ENCODE measurements at places on chromosomes 12 and 14.

GRCh38 chr14:60114881-60115280 lies 23.2 kb downstream of the PCNX4 start:
- DNase-seq: no peak

DNA sequence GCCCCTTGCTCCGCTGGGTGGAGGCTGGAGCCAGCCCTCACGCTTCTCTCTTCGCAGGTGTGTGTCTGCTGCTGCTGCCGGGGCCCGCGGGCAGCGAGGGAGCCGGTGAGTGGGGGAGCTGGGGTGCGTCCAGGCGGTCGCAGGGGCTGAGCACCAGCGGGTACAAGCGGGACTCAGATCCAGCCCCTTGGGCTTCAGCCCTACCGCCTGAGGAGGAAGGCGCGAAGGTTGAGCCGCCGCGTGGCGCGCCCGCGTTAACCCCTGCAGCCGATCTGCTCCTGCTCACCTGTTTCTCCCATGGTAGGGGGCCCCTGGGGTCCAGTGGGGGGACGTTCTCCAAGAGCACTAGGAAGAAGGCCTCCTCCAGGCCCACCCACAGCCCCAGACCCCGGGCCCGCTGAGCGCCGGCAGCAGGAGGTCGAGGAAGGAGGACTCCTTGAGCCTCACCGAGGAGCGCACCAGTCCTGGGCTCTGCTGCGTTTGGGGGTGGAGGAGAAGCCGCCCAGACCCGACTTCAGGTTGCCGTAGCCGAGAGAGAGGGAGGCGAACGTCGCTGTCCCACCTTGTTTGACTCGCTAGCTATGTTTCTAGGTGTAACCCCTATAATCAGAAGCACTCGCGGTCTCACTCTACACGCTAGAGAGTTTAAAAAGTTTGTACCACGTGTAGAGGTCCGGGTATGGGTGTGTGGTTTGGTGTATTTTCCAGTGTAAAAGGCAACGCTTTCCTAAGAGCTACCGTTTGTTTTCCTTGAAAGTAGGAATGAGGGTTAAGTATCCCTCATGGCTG lies 834 bp downstream of the COCH start:
- no peak for DNase-seq

DNA sequence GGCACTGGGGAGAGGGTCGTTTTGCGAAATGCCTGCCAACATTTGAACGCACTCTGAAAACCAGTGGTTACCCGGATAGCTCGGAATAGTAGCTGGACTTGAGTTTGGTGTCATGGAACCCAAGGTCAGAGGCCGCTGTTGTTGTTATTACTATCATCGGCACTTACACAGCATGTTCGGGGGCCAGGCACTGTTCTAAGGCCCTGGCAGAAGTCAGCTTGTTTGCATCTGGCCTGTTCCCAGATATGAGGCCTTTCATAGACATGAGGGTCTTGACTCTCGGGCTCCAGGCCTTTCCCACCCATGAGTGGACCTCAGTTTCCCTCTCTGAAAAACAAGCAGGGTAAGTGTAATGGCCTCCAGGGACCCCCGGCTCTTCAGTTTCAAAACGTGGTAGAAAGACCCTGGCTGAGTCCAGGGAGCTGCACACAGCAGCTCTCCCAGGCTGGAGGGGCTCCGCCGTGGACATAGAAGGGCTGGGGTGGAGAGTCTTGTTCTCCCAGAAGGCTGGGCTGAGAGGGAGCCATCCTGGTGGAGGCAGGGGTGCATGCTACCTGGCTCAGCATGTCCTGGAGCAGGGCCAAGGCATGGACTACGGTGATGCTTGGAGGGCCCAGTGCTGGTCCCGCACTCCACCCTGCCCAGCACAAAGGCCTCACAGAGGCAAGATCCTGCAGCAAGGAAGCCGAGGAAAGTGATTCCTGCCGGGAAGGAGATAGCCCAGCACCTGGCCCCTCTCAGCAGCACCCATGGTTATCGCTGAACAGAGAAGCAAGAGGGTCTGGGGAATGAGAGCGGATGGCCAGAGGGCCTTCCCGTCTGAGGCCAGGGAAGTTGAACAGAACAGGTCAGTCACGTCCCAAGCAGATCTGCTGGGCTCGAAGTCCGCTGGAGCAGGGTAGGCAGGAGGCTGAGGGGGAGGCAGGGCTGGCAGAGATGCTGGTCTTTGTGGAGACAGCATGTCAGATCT lies 63.5 kb upstream of the C14orf180 start:
- no peak for DNase-seq

GRCh38 chr14:72783741-72784140 lies 110.2 kb downstream of the DPF3 start:
- DNase-seq: no peak

DNA sequence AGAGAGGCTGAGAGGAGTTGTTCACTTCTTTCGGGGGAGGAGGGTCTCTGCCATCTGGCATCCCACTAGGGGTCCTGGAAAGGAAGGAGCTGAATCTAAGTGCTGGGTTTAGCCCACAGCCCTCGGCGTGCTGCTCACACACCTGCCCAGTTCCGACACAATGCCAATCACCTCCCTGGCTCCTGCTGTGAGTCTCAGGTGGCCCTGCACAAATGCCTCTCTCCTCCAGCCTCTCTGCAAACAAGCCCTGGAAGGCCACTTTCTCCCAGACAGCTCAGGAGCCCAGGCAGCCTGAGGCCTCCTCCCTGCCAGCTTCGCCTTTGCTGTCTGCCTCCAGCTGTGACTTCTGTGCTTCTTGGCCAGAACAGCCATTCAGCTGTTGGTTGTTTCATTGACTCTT lies 51.2 kb downstream of the SMIM41 start:
- no peak for DNase-seq

DNA sequence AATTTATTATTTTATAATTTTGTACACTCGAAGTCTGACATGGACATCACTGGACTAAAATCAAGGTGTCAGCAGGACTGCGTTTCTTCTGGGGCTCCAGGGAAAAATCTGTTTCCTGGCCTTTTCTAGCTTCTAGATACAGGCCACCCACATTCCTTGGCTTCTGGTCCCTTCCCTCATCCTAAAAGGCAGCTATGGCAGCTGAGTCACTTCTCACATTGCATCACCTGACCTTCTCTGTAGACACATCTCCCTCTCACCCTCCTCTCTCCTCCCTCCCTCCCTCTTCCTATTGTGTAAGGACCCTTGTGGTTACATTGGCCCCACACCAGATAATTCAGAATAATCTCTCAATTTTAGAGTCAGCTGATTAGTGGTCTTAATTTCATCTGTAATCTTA lies 92.4 kb downstream of the RPS6KA5 start:
- DNase-seq: peak; percentile 28

GRCh38 chr14:36105401-36105800 lies 71.1 kb downstream of the PTCSC3 start:
- DNase-seq: no peak

DNA sequence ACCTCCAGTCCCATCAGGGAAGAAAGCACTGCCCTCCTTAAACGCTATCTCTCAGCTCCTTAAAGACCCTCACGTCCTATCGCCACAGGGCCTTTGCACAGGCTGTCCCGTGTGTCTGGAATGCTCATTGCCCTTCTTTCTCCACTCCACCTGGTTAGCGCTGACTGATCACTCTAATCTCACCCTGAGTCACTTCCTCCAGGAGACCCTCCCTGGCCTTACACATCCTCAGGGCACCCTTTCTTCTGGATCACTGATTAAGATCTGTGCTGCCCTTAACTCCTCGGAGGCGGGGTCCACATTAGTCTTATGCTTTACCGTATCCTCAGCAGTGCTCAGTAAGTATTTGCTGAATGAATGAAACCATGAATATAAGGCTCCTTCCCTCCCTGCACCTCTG lies 94.7 kb downstream of the SYNE3 start:
- DNase-seq: no peak

DNA sequence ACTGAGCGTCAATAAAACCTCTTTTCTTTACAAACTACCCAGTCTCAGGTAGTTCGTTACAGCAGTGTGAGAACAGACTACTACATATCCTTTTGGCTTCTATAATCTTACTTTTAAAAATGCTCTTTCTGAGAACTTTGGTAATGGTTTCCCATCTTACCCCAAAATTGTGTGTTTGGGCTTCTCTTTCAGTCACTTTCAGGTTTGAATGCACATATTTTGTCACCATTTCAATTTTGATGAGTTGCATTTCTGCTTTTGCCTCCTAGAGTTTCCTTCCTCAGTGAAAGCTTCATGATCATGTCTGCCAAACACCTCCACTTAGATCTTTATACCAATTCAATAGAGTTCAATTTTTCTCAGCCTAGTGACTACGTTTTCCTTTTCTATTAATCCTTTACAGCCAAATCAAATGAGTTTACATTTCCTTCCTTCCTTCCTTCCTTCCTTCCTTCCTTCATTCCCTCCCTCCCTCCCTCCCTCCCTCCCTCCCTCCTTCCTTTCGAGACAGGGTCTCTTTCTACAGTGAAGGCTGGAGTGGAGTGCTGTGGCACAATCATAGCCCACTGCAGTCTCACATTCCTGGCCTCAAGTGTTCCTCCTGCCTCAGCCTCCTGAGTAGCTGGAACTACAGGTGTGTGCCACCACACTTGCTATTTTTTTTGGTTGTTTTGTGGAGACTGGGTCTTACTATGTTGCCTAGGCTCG lies 124.9 kb downstream of the BCAT1 start:
- no peak for DNase-seq

Data from inflammatory macrophage (primary cell).